ENCODE measurements at places on chromosomes 1 and 21.
A peak's percentile ranks its signal among the peaks of the same experiment; 100 is the strongest.

- DNase-seq: no peak
Observed at GRCh38 chr1:214472364-214472763, 79.0 kb downstream of the PTPN14 start.

- DNase-seq: no peak
Observed at GRCh38 chr1:151968058-151968457, 25.6 kb downstream of the S100A10 start.

DNA sequence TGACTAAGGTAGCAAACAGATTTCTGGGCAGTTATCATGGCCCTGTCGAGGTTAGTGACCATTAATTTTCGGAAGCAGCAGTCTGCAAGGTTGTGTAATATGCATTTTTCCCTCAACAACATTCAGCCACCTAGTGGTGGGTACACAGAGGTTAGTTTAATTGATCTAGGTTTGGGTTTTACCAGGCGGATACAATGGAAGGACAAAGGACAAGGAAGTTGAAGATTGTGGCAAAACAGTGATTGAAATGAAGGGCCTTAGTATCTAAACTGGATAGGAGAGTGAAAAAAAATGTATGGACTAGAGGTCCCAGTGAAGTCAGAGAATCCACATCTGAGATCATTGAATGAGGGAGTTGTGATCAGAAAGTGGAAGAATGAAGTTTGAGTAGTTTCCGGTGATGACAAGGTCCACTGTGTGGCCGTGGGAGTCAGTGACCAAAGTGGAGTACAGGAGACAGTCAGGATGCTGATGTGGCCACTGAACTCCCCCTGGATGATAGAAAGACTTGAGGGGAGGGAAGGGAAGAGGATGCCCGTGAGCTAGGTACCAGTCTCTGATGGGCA is 2.8 kb downstream of the ARMH1 start:
- DNase-seq: no peak

GRCh38 chr1:42533101-42533863 is 70.2 kb downstream of the CCDC30 start:
- no peak for DNase-seq

GRCh38 chr1:95068956-95069709 is 3.6 kb downstream of the ALG14 start:
- no peak for DNase-seq

DNA sequence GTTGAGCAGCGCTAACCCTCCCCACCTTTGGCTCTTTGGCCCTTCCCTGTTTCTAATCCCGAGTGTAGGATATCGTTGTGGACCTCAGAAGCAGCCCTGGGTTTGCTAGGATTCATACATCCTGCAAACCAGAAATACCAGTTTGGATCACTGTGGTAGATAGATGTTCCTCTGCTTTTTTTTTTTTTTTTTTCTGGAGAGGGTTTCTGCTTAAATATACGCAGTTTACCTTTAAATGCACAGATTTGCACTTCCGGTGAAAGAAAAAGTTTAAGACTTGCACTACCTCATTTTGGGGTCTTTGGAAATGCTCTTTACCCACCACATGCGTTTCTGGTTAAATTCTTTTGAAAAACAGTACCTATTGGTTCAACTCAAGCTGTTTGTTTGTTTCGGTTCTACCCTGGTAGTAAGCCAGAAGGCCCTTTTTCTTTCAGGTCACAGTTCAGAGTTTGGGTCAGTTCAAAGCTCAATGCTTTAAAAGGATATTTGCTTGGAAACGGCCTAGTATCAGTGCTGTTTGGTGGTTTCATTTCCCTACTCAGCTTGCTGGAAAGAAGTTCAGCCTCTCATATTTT is 908 bp downstream of the DDI2 start:
- DNase-seq: no peak

- no peak for DNase-seq
Observed at GRCh38 chr1:209756615-209757445, 977 bp downstream of the TRAF3IP3 start.

DNA sequence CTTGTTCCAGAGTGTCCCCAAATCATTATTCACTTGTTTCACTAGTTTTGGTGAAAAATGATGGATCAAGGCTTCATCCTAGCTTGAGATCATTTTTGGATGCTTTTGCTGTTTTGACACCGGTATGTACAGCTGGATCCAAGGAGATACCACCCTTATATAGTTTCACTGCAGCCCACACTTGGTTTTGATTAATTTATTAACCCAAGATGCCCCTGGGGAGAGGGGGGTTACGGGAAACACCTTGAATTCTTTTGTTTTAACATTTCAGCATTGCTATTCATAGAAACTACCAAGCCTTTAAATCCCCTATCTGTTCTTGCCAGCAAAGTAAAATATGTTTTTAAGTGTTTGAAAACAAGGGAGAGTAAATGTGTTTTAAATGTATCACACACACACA is 457.7 kb upstream of the RUNX1 start:
- no peak for DNase-seq

DNA sequence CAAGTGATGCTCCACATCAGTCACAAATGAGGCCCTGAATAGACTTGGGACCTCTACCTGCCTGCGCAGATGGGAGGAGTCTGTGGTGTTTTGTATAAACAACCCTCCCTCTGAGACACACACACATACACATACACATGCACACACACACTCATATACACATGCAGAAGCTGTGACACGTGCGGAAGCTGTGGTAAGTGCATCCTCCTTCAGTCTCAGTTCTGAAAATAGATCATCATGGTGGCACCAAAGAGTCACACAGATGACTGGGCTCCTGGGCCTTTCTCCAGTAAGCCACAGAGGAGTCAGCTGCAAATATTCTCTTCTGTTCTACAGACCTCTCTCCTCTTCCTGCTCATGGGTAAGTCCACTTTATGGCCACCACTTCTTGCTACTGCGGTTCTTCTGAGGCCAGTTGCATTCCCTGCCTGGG is at the start of gene LY9:
LY9 (plus strand) TSS at position 224 of the 433 bp plus-strand sequence; CDS start at position 238, 14 bp downstream.
- DNase-seq: peak; percentile 57

DNA sequence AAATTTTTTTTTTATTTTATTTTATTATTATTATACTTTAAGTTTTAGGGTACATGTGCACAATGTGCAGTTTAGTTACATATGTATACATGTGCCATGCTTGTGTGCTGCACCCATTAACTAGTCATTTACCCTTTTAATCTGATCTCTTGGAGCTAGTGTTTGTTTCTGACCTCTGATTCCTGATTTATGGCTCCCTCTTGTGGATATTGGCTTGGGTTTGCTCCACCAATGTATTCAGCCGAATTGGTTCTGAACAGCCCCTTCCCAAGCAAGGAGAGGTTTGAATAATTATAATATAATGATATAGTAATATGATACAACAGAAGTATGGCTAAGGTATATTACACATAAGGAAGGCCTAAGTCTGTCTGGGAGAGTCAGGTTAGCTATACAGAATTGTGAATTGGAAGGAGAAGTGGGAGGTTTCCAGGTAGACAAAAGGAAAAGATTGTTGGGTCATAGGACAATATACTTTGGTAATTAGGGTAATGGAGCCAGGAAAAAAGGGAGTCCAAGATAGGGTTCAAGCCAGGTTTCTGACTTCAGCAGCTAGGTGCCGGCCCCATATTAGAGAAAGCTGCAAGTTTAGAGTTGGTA is 53.1 kb upstream of the HMCN1 start:
- no peak for DNase-seq

- no peak for DNase-seq
Observed at GRCh38 chr1:234586304-234586703, 23.7 kb downstream of the IRF2BP2 start.

GRCh38 chr1:223531742-223532341 is 133.7 kb downstream of the CAPN8 start:
- peak; percentile 29 for DNase-seq

GRCh38 chr1:36365381-36365780 is 20.3 kb downstream of the STK40 start:
- no peak for DNase-seq

DNA sequence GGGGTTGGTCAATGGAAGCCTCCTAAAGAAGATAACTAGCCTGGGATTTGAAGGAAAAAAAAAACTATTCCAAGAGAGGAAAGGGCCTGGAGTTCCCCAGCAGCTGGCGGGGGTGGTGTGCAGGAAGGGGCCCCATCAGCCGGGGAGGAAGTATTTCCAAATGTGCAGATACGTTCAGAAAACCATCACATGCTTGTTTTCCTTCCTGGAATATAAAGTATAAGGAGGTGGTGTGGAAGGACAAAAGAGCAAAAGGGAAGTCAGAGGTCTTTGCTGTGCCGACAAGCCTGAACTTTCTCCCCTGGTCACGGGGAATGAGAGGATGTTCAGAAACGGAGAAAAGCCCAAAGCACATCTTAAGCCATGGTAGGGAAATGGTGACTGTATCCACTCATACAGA is 72.0 kb upstream of the BACE2 start:
- no peak for DNase-seq

DNA sequence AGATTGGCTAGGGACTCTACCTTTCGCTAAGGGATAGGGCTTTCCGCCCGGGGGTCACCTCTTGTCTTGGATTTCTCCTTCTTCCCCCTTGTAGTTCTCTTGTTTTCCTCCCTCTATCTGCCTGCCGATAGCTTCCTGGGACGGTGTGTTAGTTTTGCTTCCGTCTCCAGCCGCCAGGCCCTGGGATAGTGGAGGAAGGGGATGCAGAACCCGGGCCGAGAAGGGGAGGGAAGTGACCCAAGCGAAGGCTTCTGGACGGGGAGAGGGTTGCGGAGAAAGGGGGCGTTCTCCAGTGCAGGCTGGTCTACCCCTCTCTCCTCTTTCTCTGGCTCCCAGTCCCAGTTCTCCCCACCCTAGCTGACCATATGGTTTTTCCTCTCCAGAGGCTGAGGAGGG is 871 bp downstream of the TUFT1 start:
- no peak for DNase-seq

GRCh38 chr1:243325305-243325890 is 69.6 kb downstream of the SDCCAG8 start:
- DNase-seq: peak; percentile 11

Measured in stimulated activated CD4-positive, alpha-beta T cell treated with anti-CD3 and anti-CD28 coated beads, TNF-alpha, amount 100 ng/mL, for 48 hours (primary cell).